ENCODE measurements at places on chromosomes 12 and 14. TPM values are rescaled to one million over a fixed set of nuclear protein-coding genes. Genes with fewer than 3 reads are reported as not detected.

SOCS4 gene
- 19.8 TPM for total RNA-seq

TMEM229B gene
- 2.3 TPM for total RNA-seq

SALL2 gene
- 3.5 TPM for total RNA-seq

OTX2 gene
- not detected for total RNA-seq

GPRC5D gene
- total RNA-seq, result not detected

HOXC10 gene
- not detected for total RNA-seq

PDZRN4 gene
- not detected for total RNA-seq

STAT6 gene
- 209 TPM for total RNA-seq

BEGAIN gene
- total RNA-seq, result 6.0 TPM

FGF23 gene
- not detected for total RNA-seq

NEUROD4 gene
- not detected for total RNA-seq

PARPBP gene
- total RNA-seq, result 26.2 TPM

PIK3C2G gene
- total RNA-seq, result not detected

SLC39A2 gene
- total RNA-seq, result not detected

FBLN5 gene
- 1.4 TPM for total RNA-seq

CRACR2A gene
- 21.2 TPM for total RNA-seq

AP5M1 gene
- total RNA-seq, result 29.1 TPM

HCAR1 gene
- total RNA-seq, result 0.18 TPM

LPAR5 gene
- 8.1 TPM for total RNA-seq

SRP54 gene
- total RNA-seq, result 79.8 TPM

CPNE6 gene
- not detected for total RNA-seq

DEPDC4 gene
- total RNA-seq, result 1.6 TPM

RHEBL1 gene
- 19.8 TPM for total RNA-seq

EEA1 gene
- 20.8 TPM for total RNA-seq

CLEC4D gene
- not detected for total RNA-seq

All from activated CD8-positive, alpha-beta T cell treated with anti-CD3 and anti-CD28 coated beads for 36 hours (primary cell).